ENCODE measurements at places on chromosomes 5 and 9.
A peak's percentile ranks its signal among the peaks of the same experiment; 100 is the strongest.

GRCh38 chr9:126383406-126384046 lies 56.9 kb downstream of the MVB12B start:
- DNase-seq, result no peak

- DNase-seq, result no peak
Measured at GRCh38 chr5:37435261-37435660, 56.1 kb downstream of the WDR70 start.

DNA sequence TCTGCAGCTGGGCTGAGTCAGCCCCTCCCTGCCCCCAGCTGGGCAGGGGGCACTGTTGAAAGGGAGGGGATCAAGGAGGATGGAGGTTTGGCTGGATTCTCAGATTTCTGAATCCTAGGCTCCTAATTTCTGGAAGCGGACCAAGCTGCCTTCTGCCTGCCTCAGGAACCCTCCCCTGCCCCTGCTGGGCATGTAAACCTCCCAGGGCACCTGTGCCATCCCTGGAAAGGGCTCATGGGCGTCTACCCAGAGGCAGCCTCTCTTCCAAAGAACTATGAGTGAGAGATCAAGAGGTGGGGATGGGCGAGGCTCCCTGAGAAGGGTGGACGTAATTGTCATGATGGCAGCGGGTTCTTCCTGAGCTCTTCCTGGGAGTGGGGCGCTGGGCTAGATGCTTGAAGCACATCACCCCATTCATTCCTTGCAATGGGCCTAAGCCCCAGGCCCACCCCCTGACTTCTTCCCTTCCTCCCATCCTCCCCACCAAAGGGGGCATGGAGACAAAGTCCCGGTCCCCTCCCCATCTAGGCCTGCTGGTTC lies 21.6 kb downstream of the CSF1R start:
- no peak for DNase-seq

GRCh38 chr9:93650448-93650847 lies 74.1 kb downstream of the PHF2 start:
- no peak for DNase-seq

DNA sequence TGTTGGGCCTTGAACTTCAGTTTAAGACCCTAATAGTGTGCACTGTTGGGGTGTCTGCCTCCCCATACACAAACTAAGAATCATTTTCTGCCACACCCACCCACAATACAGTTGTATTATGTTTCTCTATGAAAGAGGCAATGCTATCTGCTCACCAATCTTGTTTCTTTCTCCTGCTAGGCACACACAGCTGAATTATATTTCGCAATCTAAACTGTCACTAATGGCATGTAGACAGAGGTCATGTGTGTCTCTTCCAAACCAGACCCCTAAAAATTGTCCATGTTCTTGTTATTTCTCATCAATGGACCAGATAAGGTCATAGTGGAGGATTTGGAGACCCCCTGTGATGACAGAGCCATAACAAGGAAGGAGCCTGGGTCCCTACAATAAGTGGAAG lies 57.3 kb downstream of the RIGI start:
- no peak for DNase-seq

- DNase-seq, result peak; percentile 39
Measured at GRCh38 chr5:121691478-121691877, 160.2 kb upstream of the FTMT start.

GRCh38 chr9:96418920-96419690 lies 935 bp upstream of the ZNF367 start:
- DNase-seq, result peak; percentile 71

GRCh38 chr9:121634329-121635261 lies 16.8 kb upstream of the DAB2IP start:
- no peak for DNase-seq

GRCh38 chr5:10586555-10586954 lies 22.7 kb downstream of the ANKRD33B start:
- DNase-seq, result no peak

DNA sequence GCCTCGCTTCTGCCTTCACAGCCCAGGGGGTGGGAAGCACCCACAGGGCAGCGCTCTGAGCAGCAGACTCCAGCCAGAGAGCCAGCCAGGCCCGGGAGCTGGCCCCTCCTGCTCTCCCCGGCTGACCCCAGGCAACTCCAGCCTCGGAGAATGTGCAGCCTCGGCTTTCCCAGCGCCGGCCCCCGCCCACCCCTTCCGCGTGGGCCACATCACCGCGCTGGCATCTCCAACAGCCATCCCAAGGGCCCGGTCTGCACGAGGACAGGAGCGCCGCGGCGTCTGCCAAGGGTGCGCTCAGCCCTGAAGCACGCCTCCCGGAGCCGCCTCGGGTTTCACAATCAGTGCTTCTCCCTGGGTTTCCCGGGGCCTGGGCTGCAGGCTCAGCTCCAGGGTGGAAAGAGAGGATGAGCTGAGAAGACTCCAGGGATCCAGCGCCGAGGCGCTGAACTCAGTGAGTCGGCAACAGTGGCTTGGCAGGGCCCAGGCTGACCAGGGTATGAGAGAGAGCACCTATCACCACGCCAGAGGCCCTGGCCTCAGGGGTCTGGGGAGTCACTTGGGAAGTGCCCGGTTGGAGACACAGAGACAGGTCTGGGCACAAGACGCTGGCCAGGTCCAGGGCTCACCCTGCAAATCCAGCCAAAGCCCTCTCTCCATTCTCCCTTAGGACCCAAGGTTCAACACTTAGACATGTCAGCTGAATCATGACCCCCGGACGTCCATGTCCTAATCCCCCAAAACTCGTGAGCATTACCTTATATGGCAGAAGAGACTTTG lies 79.6 kb downstream of the ADAMTS2 start:
- DNase-seq, result peak; percentile 98

GRCh38 chr5:55538661-55539060 lies 3.9 kb upstream of the PLPP1 start:
- no peak for DNase-seq

GRCh38 chr9:111016016-111016415 lies 22.3 kb downstream of the LPAR1 start:
- DNase-seq, result no peak

- DNase-seq, result peak; percentile 9
Measured at GRCh38 chr5:159135896-159136531, 36.3 kb upstream of the EBF1 start.

DNA sequence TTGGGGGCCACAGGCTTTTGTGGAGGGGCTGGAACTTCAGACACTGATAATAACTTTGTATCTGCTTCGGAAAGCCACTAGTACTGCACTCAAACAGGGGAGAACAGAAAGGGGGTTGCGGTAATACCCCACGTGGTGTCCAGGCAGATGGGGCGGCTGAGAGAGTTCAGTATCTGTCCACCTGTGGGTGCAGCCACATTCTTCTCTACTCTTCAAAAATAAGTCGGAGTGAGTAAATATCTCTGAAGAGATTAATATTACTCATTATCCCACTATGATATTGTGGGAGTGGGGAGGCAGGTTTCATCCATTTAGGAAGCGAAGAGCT lies 102.1 kb upstream of the SSBP2 start:
- no peak for DNase-seq

DNA sequence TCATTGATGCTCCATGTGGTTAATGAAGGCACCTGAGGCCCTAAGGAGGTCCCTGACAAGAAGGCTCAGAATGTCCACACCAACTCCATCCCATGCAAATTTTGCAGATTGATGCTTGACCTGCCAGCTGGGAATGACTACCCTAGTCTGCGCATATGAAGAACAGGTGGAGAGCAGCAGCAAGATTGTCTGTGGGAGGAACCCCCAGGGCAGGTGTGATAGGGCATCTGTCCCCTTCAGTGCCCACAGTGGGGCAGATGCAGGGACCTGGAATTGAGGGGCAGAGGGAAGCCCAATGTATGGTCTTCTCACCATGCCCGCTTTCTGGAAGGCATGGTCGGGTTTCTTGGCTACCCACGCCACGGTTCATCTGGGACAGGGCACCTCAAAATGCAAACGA lies 79.6 kb downstream of the MACROH2A1 start:
- no peak for DNase-seq

GRCh38 chr9:26685818-26686217 lies 206.8 kb downstream of the CAAP1 start:
- peak; percentile 17 for DNase-seq

GRCh38 chr9:29066141-29066640 lies 1492.9 kb upstream of the C9orf72 start:
- peak; percentile 28 for DNase-seq

- DNase-seq, result no peak
Measured at GRCh38 chr9:89807101-89807395, 202.2 kb downstream of the GADD45G start.

GRCh38 chr5:122586351-122586750 lies 188.5 kb upstream of the SNX2 start:
- DNase-seq, result peak; percentile 32

GRCh38 chr5:114362977-114363761 lies 1.3 kb downstream of the KCNN2 start:
- DNase-seq, result peak; percentile 22

DNA sequence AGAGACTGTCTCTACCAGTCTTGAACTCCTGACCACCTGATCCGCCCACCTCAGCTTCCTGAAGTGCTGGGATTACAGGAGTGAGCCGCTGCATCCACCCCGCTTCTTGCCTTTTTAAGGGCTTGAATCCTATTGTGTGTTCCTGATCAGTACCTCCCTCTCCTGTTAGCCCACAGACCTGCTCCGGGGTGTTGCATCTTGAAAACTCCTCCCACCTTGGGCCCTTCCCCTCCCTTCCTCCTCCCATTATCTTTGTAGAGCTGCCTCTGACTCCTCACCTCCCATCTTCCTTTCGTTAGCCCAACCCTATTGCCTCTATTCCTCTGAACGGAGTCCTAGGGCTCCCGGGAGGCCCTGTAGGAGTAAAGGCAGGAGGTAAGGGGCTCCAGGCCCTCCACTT lies 48.5 kb upstream of the NEK6 start:
- DNase-seq, result no peak

- no peak for DNase-seq
Measured at GRCh38 chr9:136199391-136200288, 5.3 kb downstream of the LHX3 start.

GRCh38 chr9:89473762-89474469 lies 24.0 kb downstream of the SEMA4D start:
- DNase-seq, result no peak

DNA sequence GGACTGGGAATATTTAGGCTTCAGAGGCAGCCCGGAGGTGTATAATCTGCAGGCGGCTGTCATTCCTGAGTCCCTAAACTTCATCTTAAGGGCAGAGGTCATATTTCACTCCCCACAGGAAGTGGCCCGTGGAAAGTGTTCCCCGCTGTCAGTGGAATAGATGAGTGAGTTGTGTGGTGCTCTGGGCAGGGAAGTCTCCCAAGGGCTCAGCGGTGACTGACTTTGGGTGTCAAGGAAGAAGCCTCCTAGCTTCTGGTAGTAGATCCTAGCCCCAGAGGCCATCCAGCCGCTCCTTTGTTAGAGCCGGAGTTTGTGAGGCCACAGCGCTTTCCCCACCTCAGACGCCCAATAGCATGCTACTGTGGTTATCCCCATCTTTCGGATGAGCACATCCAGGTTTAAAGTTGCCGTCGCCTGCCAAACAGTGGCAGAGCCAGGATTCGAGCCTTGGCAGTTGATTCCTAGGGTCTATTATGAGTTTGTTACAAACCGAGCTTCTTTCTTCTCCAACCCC lies 38.9 kb upstream of the TIFAB start:
- DNase-seq, result no peak

- no peak for DNase-seq
Measured at GRCh38 chr9:69861011-69861410, 40.4 kb downstream of the CFAP95 start.

DNA sequence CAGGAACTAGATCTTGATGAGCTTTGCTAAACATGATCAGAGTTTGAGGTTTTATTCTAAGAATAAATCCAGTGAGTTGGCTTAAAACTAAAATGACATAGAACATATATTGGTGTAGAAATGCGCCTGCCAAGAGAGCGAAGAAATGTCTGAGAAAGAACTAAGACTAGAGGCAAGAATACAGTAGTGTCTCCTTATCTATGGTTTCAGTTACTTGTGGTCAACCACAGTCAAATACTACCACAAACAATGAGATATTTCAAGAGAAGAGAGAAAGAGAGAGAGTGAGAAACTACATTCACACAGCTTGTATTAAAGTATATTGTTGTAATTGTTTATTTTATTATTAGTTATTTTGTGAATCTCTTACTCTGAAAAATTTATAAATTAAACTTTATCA lies 254.4 kb upstream of the CDH10 start:
- no peak for DNase-seq

- no peak for DNase-seq
Measured at GRCh38 chr5:6417657-6418056, 31.0 kb upstream of the UBE2QL1 start.

DNA sequence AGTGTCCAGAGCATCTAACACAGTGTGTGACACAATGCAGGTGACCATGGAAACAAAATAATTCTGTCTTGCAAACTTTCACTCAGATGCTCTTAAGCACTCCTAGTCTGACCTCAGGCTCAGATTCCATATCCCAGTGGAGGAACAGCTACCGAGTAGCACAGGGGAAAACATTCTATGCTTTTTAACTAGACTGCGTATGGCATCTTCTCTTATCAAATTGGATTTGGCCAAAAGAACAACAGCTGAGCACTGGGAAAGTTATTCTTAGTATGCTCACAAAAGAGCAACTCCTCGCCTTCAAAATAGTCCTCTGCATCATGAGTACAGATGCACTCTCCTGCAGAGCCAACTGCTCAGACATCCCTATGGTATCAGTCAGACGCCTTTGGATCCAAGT lies 528.2 kb upstream of the DAP start:
- DNase-seq, result peak; percentile 1

GRCh38 chr9:106701611-106702010 lies 161.4 kb upstream of the ZNF462 start:
- no peak for DNase-seq

- peak; percentile 90 for DNase-seq
Measured at GRCh38 chr9:125233678-125234077, 7.5 kb downstream of the HSPA5 start.

DNA sequence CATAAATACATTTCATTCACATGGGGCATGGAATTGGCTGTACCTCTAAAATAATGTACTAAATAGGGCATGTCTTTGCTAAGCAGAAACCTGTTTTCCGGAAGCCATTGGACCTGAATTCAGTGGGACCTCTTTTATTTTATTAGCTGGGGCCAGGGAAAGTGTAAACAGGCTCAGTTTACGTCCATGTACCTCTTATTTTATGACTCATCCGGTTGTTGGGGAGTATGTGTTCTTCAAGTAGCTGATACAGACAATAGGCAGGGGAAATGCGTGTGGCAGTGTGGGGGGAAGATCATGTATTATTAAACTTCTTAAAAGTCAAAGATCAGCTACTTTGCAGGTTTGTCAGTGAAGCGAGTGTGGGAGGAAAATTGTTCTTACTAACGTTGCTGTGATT lies 1.4 kb upstream of the GDNF start:
- DNase-seq, result no peak

DNA sequence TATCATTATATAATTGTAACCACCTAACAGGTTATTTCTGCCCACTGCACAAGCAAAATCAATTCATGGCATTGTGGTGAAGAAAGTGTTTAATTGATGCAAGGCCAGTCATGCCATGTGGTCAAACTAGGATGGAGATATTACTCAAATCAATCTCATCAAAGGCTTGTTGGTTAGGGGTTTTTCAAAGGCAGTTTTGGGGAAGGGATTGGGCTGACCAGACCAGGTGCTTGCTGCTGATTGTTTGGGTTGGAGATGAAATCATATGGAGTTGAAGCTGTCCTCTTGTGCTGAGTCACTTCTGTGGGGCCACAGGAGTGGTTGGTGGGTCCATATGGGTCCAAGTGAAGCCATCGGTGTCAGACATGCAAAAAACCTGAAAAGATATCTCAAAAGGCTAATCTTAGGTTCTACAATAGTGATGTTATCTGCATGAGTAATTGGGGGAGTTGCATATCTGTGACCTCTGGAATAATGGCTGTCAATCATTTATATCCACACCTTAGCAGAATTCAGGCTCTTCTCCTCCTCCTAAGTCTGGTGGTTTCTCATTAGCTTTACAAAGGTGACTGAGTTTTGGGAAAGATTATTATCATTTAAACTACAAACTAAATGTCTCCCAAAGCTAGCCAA lies 44.9 kb downstream of the HMGCS1 start:
- DNase-seq, result no peak

All from umbilical cord (tissue), 2 donors.